EH (cell line): ENCODE measurements at places on chromosomes 12 and 14.

- DNase-seq: no peak
Measured at GRCh38 chr14:104250175-104250574, 111.8 kb downstream of the KIF26A start.

DNA sequence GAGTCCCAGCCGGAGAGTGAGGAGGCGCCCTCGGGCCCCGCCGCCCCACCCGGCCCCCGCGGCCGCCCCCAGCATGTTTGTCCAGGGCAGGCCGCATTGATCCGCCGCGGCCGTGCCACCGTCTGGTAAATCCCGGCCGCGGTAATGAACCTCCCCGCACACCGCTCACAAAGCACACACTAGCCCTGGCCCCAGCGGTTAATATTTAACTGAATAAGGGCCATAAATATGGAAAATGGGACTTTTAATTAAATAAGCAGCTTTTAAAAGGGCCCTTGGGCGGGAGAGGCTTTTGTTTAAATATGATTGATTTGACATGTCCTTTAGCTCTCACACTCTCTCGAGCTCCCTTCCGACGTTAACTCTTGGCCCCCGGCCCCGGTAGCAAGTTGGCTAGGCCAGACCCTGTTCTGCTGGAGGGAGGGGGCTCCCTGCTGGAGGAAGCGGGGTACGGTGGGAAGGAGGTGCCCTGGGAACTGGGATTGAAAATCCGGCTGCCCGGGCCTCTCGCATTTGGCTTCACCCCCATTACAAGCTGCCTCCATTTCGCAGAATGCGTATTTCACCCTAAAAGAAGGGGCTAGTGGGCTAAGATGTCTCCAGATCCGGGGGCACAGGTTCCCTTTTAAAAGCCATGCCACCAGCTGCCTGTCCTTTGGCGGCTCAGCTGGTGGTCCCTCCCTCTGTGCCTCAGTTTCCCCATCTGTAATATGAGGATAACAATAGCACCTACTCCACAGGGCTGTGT is 199.8 kb downstream of the RBM19 start:
- no peak for DNase-seq

- DNase-seq: no peak
Measured at GRCh38 chr12:130398100-130398848, 60.6 kb downstream of the PIWIL1 start.

GRCh38 chr12:75260316-75260715 is 50.7 kb upstream of the KCNC2 start:
- no peak for DNase-seq

- no peak for DNase-seq
Measured at GRCh38 chr12:120984351-120984898, 6.1 kb downstream of the HNF1A start.

DNA sequence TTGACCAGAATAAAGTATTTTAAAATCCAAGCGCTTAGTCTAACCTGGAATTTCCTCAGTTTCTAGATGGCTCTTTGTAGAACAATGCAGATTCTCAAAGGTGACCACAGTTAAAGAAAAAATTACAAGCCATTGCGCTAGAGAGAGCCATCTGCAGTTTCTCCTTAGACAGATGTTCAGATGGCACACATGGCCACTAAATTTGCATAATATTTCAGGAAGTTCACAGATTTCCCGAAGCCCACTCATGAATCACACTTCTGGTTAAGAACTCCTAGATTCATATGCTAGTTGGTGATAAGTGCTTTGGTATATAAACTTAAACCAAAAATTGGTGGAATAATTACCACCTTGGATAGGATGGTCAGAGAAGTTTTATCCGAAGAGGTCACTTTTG is 749 bp downstream of the AKAP3 start:
- DNase-seq: peak; percentile 3

DNA sequence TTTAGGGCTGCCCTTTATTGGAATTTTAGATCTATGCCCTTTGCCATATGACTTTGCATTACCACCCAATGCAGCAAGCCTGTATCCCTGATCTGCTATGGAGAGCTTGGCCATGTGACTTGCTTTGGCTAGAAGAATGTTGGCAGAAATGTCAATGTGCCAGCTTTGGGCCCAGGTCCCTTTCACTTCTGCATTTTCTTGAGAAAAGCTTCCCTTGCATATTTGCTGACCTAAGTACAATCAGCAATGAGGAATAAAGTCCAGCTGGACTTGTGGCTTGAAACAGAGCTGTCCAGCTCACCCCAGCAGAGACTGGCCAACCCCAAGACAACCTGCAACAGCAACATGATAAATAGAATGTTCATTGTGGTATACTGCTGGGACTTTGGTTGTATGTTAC is 135.9 kb downstream of the PAH start:
- DNase-seq: no peak

GRCh38 chr14:60636879-60637478 is 12.3 kb downstream of the SIX1 start:
- no peak for DNase-seq

DNA sequence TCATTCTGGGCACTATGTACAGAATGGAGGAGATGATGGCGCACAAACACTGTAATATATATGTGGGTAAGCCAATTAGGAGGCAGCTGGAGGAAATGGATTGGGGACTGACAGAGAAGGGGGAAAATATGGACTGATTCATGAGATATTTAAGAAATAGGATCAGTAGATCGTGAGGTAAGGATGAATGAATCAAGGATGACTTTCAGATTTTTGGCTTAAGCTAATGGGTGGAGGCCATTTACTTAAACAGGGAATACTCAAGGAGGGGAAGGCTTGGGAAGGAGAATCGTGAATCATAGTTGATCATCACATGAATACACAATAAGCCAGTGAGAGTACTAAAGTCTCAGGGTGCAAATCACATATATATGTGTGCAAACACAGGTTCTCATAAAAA is 11.2 kb upstream of the GNPNAT1 start:
- peak; percentile 70 for DNase-seq

DNA sequence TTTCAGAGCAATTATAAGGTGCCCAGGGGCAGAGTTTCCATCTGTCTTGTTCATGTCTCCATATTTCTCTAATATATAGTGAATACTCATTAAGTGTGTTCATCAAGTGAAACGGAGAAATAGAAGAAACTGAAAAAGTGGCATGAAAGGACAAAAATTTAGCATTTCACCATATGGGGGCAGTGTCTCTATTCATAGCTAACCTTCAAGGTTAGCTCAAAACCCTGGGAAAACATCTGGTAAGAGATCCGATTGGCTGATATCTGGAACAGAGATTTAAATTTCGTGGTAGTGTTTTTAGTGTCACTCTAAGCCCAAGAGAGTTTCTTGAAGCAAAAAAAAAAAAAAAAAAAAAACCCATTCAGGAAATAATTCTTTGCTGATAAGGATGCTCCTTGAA is 367.5 kb downstream of the DAD1 start:
- peak; percentile 32 for DNase-seq

GRCh38 chr14:102985665-102986064 is 63.2 kb downstream of the AMN start:
- DNase-seq: no peak

GRCh38 chr14:52885230-52885629 is 65.6 kb downstream of the FERMT2 start:
- peak; percentile 81 for DNase-seq

DNA sequence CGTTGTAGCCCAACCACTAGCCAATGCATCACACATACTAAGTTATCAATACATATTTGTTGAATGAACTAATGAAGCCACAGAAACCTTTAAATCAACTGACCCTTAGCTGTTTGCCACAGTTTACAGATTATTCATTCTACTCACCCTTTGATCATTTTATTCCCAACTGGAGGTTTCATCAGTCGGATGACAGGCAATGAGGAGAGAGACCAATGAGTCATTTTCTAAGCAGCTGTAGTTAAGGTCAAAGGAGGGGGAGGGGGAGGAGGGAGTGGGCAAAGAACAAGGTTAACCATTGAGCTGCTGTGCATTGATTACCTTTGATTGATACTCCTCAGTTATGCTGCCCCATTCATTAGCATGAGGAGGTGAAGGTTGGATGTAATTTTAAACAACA is 469.5 kb downstream of the VRK1 start:
- no peak for DNase-seq

- peak; percentile 33 for DNase-seq
Measured at GRCh38 chr12:113340061-113340460, 5.2 kb upstream of the SLC8B1 start.

DNA sequence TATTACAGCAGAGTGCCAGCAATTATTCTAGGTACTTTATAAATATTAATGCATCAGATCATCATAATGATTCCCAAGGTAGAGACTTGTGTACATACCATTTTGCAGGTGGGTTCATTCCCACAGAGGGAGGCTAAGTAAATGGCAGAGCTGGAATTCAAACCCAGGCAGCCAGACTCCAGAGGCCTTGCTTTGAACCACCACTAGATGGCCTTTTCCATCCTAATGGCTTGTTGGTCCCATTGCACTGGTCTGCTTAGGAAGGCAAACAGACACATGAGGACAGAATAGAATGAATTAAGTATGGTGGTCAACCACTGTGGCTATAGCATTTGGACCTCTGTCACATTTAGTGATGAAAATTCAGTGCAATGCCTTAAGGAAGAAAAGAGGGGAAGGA is 158.7 kb downstream of the METTL25 start:
- DNase-seq: peak; percentile 11

DNA sequence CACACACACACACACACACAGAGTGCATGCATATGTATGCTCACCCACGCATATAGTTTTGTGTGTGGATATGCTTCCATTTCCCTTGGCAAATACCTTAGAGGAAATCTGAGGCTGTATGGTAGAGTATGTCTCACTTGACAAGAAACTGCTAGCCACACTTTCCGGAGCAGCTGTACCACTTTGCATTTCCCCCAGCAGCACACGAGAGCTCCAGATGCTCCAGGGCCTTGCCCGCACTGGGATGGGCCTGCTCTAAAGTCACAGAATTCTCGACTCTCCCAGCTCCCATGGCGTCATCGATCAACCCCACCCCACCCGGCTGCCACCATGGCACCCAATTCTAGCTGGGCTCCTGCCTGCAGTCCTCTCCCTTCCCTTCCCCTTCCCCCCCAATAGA is 21.9 kb downstream of the CLMN start:
- DNase-seq: no peak

DNA sequence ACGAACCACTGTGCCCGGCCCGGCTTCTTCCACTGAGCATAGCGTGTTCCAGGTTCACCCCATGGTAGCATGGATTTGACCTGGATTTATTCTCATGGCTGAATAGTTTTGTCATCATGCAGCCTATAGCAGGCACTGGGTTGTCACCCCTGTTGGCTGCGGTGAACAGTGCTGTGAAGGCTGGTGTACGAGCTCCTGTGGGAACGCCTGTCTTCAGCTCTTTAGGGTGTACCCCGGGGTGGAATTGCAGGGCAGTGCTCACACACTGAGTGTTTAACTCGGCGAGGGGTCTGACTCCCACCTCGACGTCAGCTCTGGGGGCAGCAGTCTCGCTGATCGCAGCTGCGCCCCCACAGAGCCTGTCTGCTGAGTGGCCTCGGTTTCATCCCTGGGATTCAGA is 15.3 kb downstream of the MMP17 start:
- no peak for DNase-seq

- DNase-seq: no peak
Measured at GRCh38 chr12:42585154-42585840, 4.2 kb downstream of the PRICKLE1 start.

- DNase-seq: no peak
Measured at GRCh38 chr12:62259631-62259992, 592 bp upstream of the USP15 start.

DNA sequence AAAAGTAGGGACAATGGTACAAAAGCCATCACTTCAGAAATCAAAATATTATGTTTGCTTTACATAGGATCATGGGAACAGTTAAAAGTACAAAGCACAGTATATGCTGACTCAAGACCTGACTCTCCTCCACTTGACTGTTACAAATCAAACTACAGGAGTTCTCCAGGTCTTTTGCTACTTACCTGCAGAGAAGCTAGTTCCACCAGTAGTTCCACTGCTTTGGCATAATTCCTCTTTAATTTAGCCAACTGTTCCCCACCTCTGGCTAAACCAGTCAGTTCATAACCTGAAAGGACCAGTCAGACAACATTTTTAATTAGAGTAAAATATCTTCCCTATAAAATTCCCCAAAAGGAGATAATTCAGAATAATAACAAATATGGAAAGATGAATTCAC is 14.0 kb downstream of the ATP6V1D start:
- DNase-seq: no peak

DNA sequence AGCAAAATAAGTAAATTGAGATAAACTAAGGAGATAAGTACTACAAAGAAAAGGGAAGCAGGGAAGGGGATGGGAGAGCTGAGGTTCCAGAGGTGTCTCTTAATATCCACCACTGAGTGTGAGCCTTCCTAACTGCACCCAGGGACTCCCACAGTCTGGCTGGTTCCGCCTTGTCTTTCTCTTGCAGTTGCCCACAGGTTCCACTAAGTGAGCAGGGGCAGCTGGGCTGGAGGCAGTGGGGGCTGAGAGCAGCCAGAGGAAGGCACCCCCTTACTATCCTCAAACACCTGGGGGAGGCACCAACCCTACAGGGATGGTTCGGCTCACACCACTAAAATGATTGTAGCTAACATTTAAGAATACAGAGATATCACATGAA is 214.9 kb downstream of the SLC41A2 start:
- no peak for DNase-seq

DNA sequence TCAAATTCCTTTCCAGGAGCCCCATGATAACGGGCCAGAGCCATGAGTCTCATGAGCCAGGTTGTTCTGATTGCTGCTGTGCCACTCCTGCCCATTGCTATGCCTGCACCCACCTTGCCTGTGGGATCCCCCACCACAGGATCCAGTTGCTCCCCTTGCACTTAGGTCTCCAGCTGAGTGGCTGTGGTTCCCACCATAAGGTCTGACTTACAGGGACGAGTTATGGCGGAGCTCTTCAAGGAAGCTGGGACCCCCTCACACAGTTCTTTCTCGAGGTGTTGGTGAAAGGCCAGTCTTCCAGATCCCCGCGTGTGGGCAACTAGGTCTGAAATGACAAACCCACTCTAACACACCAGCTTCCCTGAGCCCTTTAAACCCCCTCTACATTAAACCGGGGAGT is 111.9 kb upstream of the C14orf180 start:
- DNase-seq: no peak
